ENCODE measurements at places on chromosomes 16 and 17.

- DNase-seq, result peak; percentile 99
Observed at GRCh38 chr16:9090960-9091866, at the start of gene HAPSTR1. TSS of gene HAPSTR1 (plus strand) at chr16:9091644. CDS start at chr16:9092045, 401 bp downstream.

- no peak for DNase-seq
Observed at GRCh38 chr16:5971106-5971505, 873.5 kb upstream of the EEF2KMT start.

- peak; percentile 70 for DNase-seq
Observed at GRCh38 chr16:84726079-84726668, 26.4 kb downstream of the USP10 start.

DNA sequence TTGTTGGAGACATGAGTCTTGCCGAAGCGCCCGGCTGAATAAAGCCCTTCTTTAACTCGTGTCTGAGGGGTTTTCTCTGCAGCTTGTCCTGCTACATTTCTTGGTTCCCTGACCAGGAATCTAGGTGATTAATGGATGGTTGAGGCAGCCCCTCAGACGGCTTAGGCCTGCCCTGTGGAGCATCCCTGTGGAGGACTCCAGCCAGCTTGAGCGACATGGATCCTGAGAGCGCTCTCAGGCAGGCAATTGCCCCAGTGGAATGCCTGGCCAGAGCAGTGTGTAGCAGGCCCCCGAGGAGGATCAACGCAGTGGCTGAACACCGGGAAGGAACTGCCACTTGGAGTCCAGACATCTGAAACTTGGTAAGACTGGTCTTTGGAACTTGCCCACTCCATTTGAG lies 17.3 kb upstream of the ENDOV start:
- DNase-seq, result no peak

DNA sequence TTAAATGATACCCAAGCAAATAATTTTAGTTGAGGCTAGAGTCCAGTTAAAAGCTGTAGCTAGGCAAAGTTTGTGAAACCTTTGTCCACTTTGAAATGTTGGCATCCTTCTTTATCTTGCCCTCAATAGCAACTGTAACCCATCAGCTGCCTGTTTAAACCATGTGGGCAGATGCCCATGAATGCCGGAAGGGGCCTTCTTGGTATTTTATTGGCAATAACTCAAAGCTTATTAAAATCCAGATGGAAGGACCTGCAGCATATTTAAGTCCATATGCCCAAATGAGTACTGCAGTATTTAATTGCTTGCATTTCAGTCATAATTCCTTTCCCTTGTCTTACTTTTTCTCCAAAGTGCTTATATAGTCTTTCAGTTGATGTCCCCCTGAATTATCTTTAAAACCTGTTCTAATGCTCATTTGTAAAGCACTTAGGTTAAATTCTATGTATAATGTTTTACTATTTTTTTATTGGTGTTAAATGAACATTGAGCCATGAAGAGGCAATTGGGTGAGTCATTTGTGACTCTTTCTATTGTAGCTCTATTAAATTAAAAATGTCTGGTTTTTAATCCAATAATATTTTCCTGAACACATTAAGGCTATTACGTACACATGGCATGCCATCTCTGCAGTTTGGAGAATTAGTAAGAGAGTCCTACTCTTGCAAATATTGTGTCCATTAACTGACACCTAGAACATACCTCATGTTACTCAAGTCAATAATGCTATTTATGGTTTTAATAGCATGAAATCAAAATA lies 225.3 kb downstream of the KCNJ2 start:
- DNase-seq, result no peak

- DNase-seq, result no peak
Observed at GRCh38 chr16:80720804-80721371, 83.5 kb downstream of the CDYL2 start.

DNA sequence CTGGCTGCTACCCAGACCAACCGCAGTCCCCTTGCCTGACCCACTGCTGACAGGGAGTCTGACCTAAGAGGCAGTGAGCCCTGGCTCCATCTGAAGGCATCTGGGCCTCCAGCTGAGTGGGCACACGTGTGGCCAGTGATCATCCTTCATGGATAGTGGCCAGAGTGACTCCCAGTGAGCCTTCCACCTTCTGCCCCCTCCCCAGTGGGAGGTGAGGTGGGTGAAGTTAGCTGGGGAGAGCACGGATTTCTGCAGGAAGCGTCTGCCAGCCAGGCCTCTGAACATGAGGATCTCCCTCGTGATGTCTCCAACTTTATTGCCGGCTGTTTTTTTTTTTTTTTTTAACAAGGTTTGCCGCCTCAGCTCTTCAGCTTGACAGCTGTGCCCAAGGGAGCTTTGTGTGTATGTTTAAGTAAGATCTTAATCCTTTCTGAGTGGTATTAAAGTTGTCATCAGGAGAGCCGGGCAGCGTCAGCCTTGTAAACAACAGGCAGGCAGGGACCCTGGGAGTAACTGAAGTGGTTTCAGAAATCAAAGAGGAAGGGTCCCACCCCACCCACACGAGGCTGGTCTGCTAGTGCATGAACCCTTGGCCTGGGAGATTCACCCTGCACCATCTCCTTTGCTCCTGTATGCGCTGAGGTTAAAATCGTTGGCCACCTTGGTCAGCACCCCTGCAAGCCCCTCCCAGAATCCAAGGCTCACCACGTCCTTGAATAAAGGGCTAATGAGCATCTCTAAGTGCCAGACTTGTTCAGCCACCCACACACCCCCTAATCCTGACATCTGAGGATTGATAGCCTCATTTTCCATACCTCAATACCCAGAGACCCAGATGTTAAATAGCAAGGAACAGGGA lies 33.3 kb downstream of the RHBDL3 start:
- no peak for DNase-seq

DNA sequence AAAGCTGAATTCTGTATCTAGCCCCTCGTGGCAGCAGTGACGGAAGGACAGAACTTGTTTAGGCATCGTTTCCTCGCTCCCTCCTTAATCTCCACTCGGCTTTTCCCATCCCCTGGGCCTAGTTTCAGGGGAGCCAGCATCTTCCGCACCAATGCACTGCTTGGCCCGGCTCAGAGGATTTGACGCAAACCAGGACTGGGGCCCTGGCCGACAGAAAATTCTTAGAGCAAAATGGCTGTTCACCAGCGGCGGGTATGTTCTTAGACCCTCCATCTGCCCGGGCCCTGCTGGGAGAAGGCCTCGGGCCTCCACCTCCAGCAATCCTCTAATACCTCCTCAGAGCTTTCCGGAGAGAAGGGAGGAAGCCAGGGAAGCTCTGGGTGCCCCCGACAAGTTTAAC lies 54.6 kb downstream of the TBC1D16 start:
- DNase-seq, result no peak

- no peak for DNase-seq
Observed at GRCh38 chr17:39139161-39139511, 12.3 kb downstream of the PLXDC1 start.

GRCh38 chr16:35344012-35344762 lies 1884.8 kb downstream of the TP53TG3F start:
- no peak for DNase-seq

DNA sequence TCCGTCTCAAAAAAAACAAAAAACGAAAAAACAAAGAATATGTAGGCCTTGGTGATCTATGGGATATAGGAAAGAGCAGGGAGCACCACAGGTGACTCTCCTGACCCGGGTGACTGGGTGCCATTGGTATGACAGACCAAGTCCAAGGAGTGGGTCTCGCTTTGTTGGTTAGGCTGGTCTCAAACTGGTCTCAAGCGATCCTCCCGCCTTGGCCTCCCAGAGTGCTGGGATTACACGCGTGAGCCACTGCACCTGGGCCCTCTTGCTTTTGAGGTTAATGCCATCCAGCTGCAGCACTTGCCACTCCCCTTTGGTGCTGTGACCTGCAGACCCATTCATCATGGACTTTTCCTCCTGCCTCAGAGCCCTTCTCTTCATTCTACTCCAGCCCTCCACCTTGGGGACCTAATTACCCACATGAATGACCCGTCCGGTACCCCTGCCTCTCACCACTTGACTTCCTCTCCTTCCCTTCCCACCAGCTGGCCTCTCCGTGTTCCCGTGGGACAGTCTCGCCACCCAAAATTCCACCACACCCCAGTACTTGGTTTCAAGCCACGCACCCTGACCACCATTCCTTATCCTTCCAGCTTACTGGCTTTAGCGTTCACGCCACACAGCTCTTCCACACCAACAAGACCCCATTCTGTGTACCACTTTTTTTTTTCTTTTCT lies 3.2 kb upstream of the UBE2G1 start:
- DNase-seq, result no peak

- no peak for DNase-seq
Observed at GRCh38 chr17:73991260-73991659, 212.2 kb upstream of the RPL38 start.

- no peak for DNase-seq
Observed at GRCh38 chr16:70769131-70769530, 31.8 kb downstream of the VAC14 start.

- DNase-seq, result no peak
Observed at GRCh38 chr17:78838574-78839005, 2.0 kb downstream of the USP36 start.

GRCh38 chr16:86821895-86822294 lies 243.5 kb downstream of the FOXL1 start:
- no peak for DNase-seq

DNA sequence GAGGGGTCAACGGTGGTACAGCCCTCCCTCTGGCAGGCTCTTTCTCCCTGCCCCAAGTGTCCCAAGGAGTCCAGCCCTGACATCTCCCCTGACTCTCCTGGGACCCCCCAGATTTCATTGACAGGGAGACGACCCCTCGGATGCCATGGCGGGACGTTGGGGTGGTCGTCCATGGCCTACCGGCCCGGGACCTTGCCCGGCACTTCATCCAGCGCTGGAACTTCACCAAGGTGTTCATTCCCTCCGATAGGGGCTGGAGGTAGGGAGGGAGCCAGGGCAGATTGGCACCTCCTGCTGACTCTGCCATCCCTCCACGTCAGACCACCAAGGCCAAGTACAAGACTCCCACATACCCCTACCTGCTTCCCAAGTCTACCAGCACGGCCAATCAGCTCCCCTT lies 9.9 kb downstream of the PLD2 start:
- DNase-seq, result no peak

DNA sequence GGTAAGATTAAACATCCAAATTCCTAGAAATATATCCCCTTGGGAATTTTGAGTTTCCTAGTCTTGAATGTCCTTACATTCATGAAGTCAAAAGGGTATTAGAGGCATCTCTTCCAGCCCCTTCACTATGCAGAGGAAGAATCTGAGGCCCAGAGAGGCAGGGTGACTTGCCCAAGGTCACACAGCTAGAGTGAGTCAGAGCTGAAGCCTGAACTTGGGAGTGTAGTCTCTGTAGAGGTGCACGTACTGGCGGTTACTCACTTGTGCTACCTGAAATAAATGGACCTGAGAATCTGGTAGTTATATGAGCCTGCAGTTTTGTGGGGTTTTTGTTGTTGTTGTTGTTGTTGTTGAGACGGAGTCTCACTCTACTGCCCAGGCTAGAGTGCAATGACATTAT lies 164.0 kb downstream of the XYLT1 start:
- no peak for DNase-seq

GRCh38 chr17:77099997-77100396 lies 40.8 kb upstream of the SEC14L1 start:
- no peak for DNase-seq

DNA sequence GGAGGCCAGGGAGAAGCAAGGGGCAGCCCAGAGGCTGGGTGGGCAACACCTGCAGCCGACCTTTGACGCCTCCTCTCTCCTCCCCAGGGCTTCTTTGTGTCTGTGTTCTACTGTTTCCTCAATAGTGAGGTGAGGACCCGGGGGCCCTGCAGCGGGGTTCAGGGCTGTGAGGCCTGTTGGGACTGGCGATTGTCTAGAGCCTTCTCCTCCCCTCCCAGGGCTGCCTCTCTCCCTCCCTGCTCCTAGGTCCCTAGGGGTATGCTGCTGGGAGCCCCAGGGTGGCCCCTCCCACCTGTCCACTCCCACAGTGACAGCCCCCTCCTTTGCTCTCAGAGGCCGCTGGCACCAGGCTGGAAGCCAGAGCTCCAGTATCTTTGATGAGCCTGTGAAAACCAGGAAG lies 10.8 kb upstream of the SPPL2C start:
- DNase-seq, result no peak

GRCh38 chr17:52027620-52028295 lies 130.8 kb downstream of the CA10 start:
- no peak for DNase-seq

DNA sequence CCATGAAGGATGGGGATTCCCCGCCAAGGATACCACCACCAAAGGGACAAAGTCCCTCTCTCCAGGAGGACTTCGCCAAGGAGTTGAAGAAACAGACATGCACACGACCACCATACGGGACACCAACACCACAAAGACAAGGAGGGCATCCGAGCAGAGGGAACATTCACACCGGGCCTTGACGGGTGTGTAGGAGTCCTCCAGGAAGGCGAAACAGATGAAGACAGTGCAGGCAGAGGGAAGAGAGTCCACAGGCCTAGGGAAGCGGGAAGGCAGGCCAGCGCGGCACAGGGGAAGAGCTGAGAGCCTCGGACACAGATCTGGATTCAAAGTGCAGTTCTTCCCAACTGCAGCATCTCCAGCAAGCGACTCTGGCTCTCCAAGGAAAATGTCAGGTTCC lies 10.8 kb downstream of the COTL1 start:
- no peak for DNase-seq

GRCh38 chr17:66920950-66921349 lies 43.6 kb upstream of the CACNG4 start:
- no peak for DNase-seq

- DNase-seq, result no peak
Observed at GRCh38 chr16:71249399-71249798, 18.9 kb upstream of the HYDIN start.

- DNase-seq, result no peak
Observed at GRCh38 chr17:64080174-64080618, 49.7 kb downstream of the ERN1 start.

GRCh38 chr16:86823125-86823524 lies 244.8 kb downstream of the FOXL1 start:
- DNase-seq, result no peak

- no peak for DNase-seq
Observed at GRCh38 chr16:17324451-17324850, 146.3 kb downstream of the XYLT1 start.

DNA sequence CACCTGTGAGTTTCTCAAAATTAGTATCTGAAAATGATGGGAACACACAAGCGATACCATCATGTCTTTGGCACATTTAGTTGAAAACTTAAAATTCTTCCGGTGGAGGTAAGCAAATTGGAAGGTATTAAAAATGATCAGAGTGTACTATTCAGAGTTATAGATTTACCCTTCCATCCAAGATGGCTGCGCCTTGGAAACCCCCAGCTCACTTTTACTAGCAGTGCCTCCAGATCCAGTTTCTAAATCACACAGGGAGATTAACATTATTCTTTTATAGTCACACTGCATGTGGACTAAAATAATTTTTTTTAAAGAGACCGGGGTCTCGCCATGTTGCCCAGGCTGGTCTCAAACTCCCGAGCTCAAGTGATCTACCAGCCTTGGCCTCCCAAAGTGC lies 15.0 kb downstream of the PITPNC1 start:
- no peak for DNase-seq

GRCh38 chr16:14649816-14650215 lies 17.1 kb downstream of the BFAR start:
- DNase-seq, result no peak

- peak; percentile 48 for DNase-seq
Observed at GRCh38 chr17:2398655-2399571, 1.9 kb downstream of the MNT start.

- no peak for DNase-seq
Observed at GRCh38 chr17:63364944-63365343, 81.2 kb downstream of the CYB561 start.

GRCh38 chr17:8120520-8121406 lies 2.4 kb upstream of the ALOXE3 start:
- peak; percentile 63 for DNase-seq

- DNase-seq, result no peak
Observed at GRCh38 chr17:11990363-11990983, 6.8 kb downstream of the ZNF18 start.

GRCh38 chr17:5931616-5932015 lies 138.6 kb upstream of the WSCD1 start:
- DNase-seq, result no peak

Measured in activated T-helper 9 cell treated with anti-CD3 and anti-CD28 coated beads, Interleukin-2, amount 50 U/mL, for 16 hours (primary cell).